ENCODE measurements at places on chromosomes 11 and 22.

DNA sequence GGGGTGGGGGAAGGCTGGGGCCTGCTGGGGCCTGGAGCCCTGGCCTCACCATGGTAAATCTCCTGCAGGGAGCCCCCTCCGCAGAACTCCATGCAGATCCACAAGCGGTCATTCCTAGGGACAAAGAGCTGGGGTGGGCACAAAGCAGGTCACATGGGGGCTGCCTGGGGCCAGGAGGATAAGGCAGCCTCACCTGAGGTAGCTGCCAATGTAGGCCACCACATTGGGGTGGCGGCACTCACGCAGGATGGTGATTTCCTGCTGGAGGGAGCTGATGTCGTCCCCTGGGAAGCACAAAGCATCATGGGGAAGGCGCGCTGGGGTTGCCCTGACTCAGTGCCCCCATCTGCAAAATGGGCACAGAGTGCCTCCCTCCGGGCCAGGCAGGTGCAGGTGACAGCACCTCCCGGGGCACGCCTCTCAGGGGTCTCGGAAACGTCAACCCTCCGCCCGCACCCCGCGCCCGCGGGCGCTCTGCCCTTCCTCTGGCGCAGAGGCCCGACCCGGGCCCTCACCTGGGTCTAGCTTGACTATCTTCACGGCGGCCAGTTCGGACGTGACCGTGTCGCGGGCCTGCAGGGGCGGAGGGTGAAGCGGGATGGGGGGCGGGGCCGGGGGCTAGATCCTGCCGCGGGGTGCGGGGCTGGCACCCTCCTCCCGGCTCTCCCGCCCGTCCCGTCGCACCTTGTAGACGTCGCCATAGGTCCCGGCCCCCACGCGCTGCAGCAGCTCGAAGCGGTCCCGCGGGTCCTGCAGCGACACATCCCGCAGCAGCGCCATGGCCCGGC is 450 bp downstream of the MAP4K2 start:
- DNase-seq = no peak

GRCh38 chr11:119051440-119052162 is 5.4 kb downstream of the HYOU1 start:
- no peak for DNase-seq

DNA sequence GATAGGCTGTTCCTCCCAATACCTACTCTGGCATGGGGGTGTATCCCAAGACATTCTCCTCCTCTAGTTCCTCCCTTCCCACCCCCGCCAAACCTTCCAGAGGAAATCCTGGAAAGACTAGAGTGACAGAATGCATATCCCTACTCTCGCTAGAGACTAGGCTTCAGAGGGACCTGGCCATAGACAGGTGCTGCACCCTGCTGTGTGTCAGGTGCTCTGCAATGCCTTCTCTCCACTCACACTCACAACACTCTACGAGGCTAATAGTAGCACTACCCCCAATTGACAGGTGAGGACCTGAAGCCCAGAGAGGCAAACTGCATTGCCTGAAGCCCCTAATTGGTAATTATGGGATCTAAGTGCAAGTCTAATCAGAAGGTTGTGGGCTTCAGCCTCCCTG is 46.2 kb upstream of the LMO1 start:
- DNase-seq = no peak

- no peak for DNase-seq
Observed at GRCh38 chr11:130166457-130166784, 6.8 kb downstream of the ST14 start.

DNA sequence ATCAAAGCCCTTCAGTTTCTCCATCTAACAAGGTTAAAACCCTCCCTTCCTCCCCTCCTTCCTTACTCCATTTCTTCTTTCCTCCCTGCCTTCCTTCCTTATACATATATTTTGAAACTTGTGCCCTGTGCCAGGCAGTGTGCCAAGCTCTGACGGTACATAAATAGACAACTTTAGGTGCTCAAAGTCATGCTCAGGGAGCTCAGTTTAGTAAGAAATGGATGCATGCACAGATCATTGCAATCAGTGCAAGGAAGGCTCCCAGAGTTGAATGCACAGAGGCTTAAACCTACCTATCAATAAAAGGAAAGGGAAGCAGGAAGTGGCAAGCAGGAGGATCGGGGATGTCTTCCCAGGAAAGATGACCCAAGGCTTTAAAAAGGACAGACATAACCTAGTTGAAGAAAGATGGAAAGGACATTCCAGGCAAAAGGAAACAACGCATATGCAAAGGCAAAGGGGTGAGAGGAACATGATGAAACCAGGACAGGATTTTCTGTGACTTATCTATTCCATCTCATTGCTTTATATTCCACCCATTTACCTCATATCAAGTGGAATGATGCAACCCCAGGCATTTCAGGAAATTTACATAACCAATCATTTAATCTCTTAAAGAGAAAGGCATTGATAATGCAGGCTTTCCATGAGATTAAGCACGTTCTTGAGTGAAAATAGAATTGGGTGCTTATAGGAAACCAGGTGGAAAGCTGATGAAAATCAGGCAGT is 13.2 kb downstream of the FZD4 start:
- DNase-seq = no peak

- DNase-seq = no peak
Observed at GRCh38 chr11:2074266-2074825, 64.8 kb downstream of the IGF2 start.

DNA sequence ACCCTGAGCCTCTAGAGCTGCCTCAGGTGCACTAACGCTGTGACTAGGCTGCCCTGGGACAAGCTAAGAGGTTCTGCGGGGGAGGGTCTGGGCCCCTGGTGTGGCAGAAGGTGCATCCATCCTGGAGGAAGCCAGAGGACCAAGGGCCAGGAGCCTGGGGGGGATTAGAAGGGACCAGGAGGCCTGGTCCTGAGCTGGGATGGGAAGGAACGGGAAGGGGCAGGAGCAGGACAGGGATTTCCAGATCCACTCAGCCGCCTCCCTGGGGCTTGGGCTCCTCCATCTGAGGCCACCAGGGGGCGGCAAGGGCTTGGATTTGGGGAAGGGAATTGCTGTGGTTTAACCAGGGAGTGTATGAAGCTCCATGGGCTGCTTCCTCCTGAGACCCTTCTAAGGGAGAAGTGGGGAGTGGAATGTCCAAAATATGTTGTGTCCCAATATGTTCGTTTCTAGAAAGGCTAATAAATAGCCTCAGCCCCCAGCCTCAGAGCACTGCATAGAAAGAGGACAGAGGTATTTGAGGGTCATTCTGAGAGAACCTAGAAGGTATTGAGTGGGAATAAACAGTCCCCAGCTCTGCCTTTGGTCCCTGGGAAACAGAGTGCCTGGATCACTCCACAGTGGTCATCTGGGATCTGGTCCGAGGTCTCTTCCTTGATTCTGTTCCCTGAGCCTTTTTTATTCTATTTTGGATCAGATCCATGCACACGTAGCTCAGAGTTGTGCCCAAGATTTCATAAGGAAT is 17.4 kb upstream of the PRAME start:
- peak; percentile 11 for DNase-seq

DNA sequence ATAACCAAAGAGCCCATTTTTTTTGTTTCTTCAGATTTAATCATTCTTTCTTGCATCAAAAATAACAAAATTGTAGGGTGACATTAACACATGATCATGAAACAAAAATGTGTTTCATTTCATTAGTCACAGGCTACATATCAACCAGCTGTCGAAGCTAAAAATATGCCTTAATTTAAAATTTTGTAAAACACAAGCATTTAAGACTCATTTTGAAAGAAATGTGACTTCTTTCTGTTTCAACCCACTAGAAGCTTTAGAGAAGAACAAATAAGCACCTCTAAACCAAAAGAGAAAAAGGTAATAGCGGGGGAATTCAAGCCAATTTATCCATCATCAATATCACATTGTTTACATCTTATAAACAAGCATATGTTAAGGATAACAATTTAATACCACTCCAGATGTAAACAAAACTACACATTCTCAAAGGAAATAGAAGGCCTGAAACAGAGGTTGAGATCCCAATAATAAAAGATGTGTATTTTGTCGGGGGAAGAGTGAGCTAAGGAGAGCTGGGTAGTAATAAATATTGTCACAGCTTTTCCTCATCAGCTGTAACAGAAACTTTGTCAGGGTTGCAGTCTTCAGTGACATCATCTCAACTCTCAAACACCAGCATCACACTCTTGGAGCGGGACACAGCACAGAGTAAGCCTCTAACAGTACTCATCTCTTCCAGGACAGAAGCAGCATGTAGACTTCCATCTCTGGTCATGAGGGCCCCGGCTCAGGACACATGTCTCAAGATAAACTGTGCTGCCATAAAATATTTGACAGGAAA is 42.0 kb downstream of the ALG9 start:
- DNase-seq = no peak

- DNase-seq = no peak
Observed at GRCh38 chr11:128361451-128362020, 225.8 kb downstream of the ETS1 start.

- no peak for DNase-seq
Observed at GRCh38 chr11:118156531-118157185, 4.0 kb upstream of the SCN4B start.

DNA sequence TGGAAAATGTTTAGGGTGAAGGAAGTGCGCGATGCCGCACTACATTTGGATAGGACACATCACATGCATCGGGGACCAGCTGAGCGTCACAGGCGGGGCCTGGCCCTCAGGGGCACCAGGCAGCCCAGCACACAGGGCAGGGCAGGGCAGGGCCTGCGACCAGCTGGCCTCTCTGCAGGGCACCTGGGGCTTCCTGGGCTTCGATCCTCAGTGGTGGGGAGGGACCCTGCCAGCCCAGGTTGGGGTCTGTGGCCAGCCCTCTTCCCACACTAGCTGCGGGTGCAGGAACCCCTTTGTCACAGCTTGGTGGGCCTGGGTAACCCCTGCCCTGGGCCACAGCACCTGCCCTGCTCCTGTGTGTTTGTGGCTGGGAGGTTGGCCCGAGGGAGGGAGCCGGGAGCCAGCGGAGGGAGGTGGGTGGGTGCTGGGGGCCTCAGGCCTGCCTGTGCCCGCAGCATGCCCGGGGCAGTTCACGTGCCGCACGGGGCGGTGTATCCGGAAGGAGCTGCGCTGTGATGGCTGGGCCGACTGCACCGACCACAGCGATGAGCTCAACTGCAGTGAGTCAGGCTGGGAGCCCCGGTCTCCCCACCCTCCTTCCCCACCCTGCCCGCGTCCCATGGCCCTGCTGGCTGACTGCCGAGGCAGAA is 37.9 kb downstream of the ST14 start:
- DNase-seq = no peak

GRCh38 chr22:21915624-21916308 is 36.9 kb downstream of the PPM1F start:
- no peak for DNase-seq

DNA sequence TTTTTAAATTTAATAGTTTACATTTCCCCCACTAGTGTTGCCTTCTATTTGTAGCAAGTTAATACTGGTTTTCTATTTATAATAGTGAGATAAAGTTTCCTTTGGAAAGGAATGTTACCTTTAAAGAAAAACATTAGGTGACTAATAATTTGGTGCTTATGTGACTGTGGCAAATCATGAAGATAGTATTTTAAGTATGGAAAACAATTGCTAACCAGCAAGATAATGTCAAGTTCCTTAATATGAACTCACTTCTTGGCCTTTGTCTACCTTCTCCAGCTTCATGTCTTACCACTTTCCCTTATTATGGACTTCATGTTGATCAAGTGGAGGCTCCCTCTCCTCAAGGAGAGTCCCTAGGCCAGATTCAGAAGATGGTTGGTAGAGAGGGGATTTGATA is 27.2 kb downstream of the ARHGEF12 start:
- no peak for DNase-seq

All from stimulated activated CD8-positive, alpha-beta memory T cell treated with anti-CD3 and anti-CD28 coated beads, Interleukin-4, amount 100 ng/mL, for 24 hours (primary cell).